ENCODE measurements at places on chromosomes 1 and 21. TPM values are rescaled to one million over a fixed set of nuclear protein-coding genes. Genes with fewer than 3 reads are reported as not detected.

DNA sequence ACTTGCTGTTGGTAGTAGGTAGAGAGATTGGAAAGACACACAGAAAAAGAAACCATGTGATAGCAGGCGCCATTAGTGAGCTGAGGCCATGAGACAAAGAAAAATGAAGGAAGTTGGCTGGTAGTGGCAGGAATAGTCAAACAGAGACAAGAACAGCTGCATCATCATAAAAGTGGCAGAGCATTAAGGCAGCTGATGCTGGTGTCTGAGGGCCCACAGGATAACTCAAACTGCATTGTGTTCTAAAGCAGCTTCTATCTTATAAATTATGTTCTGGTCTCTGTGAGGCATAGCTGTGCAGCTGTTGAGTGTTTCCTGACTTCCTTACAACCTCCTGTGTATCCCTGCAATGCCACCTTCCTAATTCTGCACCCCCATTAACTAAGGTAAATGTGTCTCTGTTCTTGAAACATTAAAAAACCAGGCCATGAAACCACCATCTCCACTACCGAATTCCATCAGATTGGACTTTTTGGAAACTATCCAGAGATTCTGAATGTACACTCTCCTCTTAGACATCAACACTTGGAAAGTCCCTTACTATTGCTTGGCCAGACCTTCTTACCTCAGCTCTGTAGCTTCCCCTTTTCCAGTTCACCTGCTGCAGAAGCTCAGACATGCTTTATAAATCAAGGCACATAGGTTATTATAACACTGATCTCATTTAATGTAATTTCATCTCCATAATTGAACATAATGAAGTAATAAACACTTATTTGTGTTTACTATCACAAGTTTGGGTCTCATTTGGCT, 23.4 kb upstream of the ARHGAP29 start:
- no peaks in the 10 kb centered on the region for H3K36me3 ChIP-seq
- H3K4me3 ChIP-seq: no peak overlapping the region
- DNase-seq: no peak
- H3K27me3 ChIP-seq: no peaks in the 10 kb centered on the region
- H3K27ac ChIP-seq: no peak overlapping the region
- H3K4me1 ChIP-seq: peaks cover 3% of the 10 kb centered on the region

The PPM1J gene
- total RNA-seq: not detected

The AKR7A2 gene
- 34.1 TPM for total RNA-seq

- no peaks in the 10 kb centered on the region for H3K27me3 ChIP-seq
- no peak overlapping the region for H3K4me3 ChIP-seq
- no peak overlapping the region for H3K27ac ChIP-seq
- H3K36me3 ChIP-seq: peaks cover 27% of the 10 kb centered on the region
- no peaks in the 10 kb centered on the region for H3K4me1 ChIP-seq
Observed at GRCh38 chr1:44999232-44999631, 11.9 kb downstream of the HECTD3 start.

- no peak overlapping the region for H3K27ac ChIP-seq
- DNase-seq: no peak
- H3K36me3 ChIP-seq: no peaks in the 10 kb centered on the region
- H3K4me3 ChIP-seq: peak overlapping the region; percentile 31
- peaks cover 73% of the 10 kb centered on the region for H3K4me1 ChIP-seq
- peaks cover 92% of the 10 kb centered on the region for H3K27me3 ChIP-seq
Observed at GRCh38 chr1:6424000-6424565, 493 bp upstream of the ESPN start.

DNA sequence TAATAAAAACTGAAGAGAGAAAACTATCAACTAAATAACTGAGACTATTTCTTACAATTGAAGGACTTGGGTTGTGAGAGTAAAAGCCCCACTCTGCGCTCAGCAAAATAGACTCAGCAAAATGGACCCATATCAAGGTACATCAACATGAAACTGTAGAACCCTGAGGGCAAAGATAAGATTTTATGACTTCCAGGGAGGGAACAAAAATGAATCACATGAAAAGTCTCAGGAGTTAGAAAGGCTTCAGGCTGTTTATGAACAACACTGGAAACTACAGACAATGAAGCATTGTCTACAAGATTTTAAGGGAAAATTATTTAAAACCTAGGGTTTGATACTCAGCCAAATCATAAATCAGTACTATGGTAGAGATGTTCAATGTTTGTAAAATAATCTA, 434.3 kb downstream of the PTPRC start:
- H3K27me3 ChIP-seq: no peaks in the 10 kb centered on the region
- no peaks in the 10 kb centered on the region for H3K36me3 ChIP-seq
- no peaks in the 10 kb centered on the region for H3K4me1 ChIP-seq

The TRIM62 gene
- 2.0 TPM for total RNA-seq

The CD34 gene
- total RNA-seq: 14.0 TPM

- H3K4me1 ChIP-seq: peaks cover under 1% of the 10 kb centered on the region
- no peak for DNase-seq
- no peak overlapping the region for H3K4me3 ChIP-seq
- H3K27ac ChIP-seq: no peak overlapping the region
Observed at GRCh38 chr1:24856787-24857506, 73.1 kb downstream of the RUNX3 start.

GRCh38 chr1:61142726-61143500, 60.6 kb downstream of the NFIA start:
- H3K27ac ChIP-seq: peak overlapping the region; percentile 54
- H3K36me3 ChIP-seq: no peaks in the 10 kb centered on the region
- no peak overlapping the region for H3K4me3 ChIP-seq
- no peaks in the 10 kb centered on the region for H3K27me3 ChIP-seq

The SZT2 gene
- total RNA-seq: 56.7 TPM

- H3K27ac ChIP-seq: no peak overlapping the region
- H3K4me1 ChIP-seq: peaks cover 8% of the 10 kb centered on the region
- no peaks in the 10 kb centered on the region for H3K27me3 ChIP-seq
- DNase-seq: no peak
- H3K4me3 ChIP-seq: no peak overlapping the region
Observed at GRCh38 chr1:207393610-207394009, 60.5 kb upstream of the CR2 start.

The SLC30A2 gene
- total RNA-seq: not detected

The CTNNBIP1 gene
- total RNA-seq: 12.3 TPM

DNA sequence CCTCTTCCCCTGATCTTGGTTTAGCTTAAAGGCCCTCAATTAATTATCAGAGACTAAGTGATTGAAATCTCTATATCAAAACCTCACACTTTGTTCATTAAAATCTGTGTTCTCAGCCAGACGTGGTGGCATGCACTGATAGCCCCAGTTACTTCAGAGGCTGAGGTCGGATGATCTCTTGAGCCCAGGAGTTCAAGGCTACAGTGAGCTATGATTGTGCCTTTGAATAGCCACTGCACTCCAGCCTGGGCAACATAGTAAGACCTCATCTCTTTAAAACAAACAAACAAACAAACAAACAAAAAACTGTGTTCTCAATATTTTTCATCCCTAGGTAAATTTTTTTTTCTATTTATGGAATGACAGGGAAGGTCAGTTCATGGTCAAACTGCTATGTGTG, 18.7 kb downstream of the TRMT13 start:
- no peak overlapping the region for H3K4me3 ChIP-seq
- H3K27me3 ChIP-seq: no peaks in the 10 kb centered on the region
- no peak overlapping the region for H3K27ac ChIP-seq

- H3K27ac ChIP-seq: peak overlapping the region; percentile 80
- no peak for DNase-seq
- peaks cover 7% of the 10 kb centered on the region for H3K36me3 ChIP-seq
- no peak overlapping the region for H3K4me3 ChIP-seq
- H3K4me1 ChIP-seq: peaks cover 40% of the 10 kb centered on the region
- H3K27me3 ChIP-seq: no peaks in the 10 kb centered on the region
Observed at GRCh38 chr1:230087028-230087716, 20.1 kb downstream of the GALNT2 start.

DNA sequence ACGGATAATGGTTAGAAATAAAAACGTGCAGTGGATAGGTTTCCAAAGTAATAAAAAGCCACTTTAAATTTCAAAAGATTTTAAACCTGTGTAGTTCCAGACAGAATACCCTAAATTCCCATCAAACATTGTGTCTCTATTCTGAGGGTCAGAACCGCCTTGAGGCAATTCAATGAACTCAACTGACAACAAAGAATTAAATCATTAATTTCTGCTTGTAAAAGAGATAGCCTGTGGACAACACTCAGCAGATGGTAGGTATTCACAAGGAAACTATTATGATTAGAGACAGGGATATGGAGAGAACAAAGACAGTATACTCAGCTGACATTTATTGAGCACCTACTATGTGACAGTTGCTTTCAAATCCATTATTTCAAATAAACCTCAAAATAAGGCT, 35.1 kb upstream of the JUN start:
- no peaks in the 10 kb centered on the region for H3K27me3 ChIP-seq
- H3K4me1 ChIP-seq: peaks cover 37% of the 10 kb centered on the region
- H3K4me3 ChIP-seq: no peak overlapping the region
- H3K36me3 ChIP-seq: no peaks in the 10 kb centered on the region
- no peak for DNase-seq

- H3K4me3 ChIP-seq: no peak overlapping the region
- DNase-seq: peak; percentile 70
- no peaks in the 10 kb centered on the region for H3K4me1 ChIP-seq
- H3K36me3 ChIP-seq: no peaks in the 10 kb centered on the region
- no peaks in the 10 kb centered on the region for H3K27me3 ChIP-seq
- H3K27ac ChIP-seq: no peak overlapping the region
Observed at GRCh38 chr1:3564921-3565831, 46.1 kb downstream of the MEGF6 start.

DNA sequence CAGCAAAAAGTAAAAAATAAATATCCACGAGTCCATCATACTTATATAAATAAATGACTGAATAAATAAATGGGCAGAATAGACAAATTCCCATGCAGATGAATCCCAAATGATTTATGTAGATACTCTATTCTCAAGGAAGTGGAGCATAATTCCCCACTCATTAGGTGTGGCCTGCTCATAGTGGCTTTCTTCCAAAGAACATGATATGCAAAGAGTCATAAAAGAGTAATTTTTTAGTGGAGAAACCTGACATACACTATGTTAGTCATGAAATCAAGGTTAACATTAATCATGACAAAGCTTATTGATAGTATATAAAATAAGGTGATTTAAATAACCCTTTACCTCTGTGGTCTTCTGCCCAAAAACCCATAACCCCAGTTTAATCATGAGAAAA, 298.9 kb downstream of the DPYD start:
- H3K27me3 ChIP-seq: no peaks in the 10 kb centered on the region
- no peaks in the 10 kb centered on the region for H3K36me3 ChIP-seq
- H3K4me3 ChIP-seq: no peak overlapping the region
- no peak for DNase-seq

DNA sequence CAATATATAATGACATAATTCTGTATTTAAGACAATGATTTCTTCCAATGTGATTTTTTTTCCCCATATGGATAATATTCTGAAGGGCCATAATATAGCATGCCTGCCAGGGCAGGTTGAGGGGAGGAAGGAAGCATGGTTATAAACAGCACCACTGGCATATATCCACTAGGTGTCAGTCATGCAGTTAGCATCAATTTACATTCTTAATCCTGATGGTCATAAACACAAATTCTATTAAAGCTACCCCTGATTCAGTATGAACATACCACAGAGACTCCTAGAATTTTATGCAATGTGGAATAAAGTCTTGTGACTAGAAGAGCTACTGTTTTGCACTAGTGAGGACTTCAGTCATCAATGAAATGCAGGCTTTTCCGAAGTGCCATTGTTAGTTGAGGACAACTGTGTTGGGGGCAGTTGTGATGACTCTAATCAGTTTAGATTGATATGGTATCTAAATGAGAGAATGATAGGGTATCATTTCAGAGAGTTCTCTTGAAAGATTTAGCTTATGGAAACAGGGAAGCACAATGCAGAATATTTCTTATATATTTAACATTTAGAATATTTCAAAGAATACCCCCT, 342.7 kb upstream of the NR5A2 start:
- no peaks in the 10 kb centered on the region for H3K4me1 ChIP-seq
- no peaks in the 10 kb centered on the region for H3K36me3 ChIP-seq
- no peaks in the 10 kb centered on the region for H3K27me3 ChIP-seq
- no peak overlapping the region for H3K27ac ChIP-seq

DNA sequence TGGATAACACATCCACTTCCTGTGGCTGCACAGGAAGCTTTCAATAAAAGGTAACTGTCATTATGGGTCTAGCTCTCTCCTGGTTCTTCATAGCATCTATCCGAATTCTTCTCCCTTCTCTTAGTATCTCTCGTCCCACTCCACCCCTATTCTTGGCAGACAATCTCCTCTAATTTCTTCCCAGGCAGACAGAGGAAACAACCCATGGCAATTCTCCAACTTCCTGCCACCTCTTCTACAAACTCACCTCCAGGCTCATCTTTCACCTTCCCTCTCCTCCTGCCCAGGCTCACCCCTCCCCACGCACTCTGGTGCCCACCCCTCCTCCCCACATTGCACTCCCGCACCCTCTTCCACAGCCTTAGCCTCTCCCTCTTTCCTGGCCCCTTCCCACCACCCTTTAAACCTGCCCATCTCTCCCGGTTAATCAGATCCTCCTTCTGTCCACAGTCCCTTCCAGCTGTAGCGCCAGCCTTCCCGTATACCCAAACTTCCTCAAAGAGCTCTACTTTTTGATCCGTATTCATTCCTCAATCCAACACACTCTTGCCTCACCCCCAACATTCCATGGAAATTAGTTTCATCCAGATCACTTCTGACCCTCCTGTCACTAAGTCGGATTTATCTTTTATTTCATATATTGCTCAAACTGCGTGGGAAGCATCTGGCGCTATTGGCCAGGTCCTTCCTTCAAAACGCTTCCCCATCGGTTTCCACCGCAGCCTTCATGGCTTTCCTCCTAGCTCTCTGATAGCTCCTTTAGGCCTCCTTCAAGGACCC, 25.9 kb downstream of the SHISA4 start:
- H3K4me1 ChIP-seq: peaks cover 10% of the 10 kb centered on the region
- H3K27ac ChIP-seq: peak overlapping the region; percentile 86
- H3K36me3 ChIP-seq: no peaks in the 10 kb centered on the region
- DNase-seq: no peak
- no peak overlapping the region for H3K4me3 ChIP-seq

The OR2T29 gene
- total RNA-seq: not detected

DNA sequence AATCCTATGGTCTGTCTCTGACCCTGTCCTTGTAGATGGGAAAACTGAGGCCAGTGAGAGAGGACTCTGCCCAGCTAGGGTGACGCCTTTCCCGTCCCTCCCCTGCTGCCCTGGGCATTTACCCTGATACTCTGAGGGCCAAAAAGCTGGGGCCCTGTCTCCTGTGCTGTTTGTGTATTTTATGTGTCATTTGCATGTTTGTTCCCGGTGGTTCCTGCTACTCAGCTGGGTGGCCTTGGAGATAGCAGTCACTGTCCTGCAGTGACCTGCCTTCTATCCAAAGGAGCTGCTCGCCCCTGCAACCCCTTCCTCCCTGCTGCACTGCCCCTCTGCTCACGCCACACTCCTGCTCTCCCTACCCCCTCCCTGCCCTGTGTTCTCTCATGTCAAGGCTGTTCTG, 41.1 kb upstream of the KDM4A start:
- H3K27ac ChIP-seq: no peak overlapping the region
- H3K36me3 ChIP-seq: peaks cover 97% of the 10 kb centered on the region
- DNase-seq: no peak
- no peaks in the 10 kb centered on the region for H3K4me1 ChIP-seq

The OR2L5 gene
- total RNA-seq: not detected

The SLC9C2 gene
- total RNA-seq: not detected

- no peaks in the 10 kb centered on the region for H3K36me3 ChIP-seq
- H3K27me3 ChIP-seq: no peaks in the 10 kb centered on the region
- H3K27ac ChIP-seq: no peak overlapping the region
Observed at GRCh38 chr1:207361889-207362288, 40.4 kb downstream of the CD55 start.

- H3K4me3 ChIP-seq: no peak overlapping the region
- H3K4me1 ChIP-seq: no peaks in the 10 kb centered on the region
Observed at GRCh38 chr1:157304271-157304670, 166.1 kb upstream of the ETV3 start.

The SDC3 gene
- 17.4 TPM for total RNA-seq

GRCh38 chr21:36915014-36915695, 51.3 kb downstream of the HLCS start:
- H3K36me3 ChIP-seq: no peaks in the 10 kb centered on the region
- no peak overlapping the region for H3K27ac ChIP-seq
- DNase-seq: no peak
- no peak overlapping the region for H3K4me3 ChIP-seq
